ENCODE measurements at places on chromosomes 3 and 15.

- DNase-seq = no peak
Measured at GRCh38 chr15:33098094-33099058, 96.1 kb downstream of the FMN1 start.

DNA sequence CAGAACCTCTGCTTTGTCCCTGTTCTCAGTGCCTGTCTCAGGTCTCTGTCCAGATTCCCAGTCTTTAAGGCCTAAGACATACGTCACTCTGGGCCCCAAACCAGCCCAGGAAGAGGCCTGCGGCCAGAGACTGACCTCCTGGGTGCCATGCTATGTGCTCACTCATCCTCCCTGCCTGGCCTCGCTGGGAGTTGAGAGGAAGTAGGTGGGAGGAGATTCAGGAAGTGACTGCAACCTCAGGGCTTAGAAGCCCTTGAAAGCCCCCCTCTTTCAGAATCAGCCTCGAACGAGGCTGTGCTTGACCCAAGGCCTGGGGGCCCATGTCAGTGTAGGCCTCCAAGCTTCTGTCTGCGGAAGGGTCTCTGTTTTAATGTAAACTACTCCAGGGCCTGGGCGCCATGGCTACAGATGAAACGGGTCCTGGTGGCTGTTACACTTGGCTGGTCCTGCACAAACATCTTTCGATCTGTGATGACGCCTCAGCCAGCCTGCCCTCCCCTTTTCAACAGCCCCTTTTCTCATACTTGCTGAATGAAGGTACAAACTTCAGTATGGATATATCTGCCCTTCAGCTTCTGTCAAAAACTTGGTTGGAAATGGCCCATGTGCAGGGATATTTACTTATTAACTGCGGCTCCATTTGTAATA, 11.7 kb downstream of the RASGRF1 start:
- DNase-seq = no peak

DNA sequence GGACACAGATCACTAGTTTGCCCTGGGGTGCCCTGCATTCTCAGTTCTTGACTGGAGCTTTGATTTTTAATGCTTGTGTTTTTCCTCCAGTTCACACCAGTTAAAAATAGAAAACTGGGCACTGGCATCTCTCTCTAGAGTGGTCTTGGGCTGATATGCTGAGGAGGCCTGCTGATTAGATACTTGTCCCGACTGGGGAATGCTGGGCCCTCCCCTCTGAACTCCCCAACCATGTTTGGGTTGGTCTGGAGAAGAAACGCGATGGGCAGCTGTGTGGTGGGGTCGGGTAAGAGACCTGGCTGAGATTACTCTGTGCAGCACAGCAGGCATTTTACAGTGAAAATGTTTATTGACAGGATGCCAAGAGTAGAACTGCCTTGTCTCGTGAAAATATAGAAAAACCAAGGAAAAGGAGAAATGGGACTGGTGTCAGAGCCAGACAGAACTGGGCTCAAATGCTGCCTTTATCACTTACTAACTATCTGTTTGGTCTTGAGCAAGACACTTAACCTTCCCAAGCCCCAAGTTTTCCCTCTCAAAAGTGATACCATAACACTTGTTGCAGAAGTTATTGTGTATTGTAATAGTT, 1.6 kb upstream of the ACTC1 start:
- no peak for DNase-seq

DNA sequence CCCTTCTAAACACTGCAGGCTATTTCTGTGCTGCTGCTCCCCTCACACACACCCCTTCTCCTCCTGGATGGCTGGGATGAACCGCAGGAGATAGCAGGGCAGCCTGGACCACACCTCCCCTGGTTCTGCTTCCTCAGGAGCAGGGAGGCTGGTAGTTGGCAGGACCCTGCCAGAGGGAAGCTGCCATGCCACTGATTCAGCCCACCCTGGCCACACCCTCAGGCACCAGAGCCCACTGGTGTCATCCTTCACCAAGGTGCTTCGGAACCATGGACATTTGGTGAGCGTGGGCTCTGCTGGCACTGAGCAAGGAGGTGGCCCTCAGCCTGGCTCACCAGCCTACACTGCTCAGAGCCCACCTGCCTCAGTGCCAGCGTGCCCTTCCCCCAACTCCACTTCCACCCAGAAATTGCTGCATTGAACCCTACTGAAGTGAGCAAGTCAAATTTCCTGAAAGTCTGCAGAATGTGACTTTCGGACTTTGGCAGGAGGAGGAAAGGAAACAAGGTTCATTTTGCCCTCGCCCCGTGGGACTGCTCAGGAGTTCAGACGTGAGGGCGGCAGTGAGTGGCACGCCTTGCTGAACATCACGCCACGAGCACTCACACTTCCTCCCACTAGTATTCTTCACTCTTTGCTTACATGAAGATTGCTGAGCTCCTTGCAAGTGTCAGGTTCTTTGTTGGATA, 26.3 kb downstream of the BMF start:
- DNase-seq = no peak

GRCh38 chr3:115687721-115688120, 64.4 kb downstream of the GAP43 start:
- no peak for DNase-seq

DNA sequence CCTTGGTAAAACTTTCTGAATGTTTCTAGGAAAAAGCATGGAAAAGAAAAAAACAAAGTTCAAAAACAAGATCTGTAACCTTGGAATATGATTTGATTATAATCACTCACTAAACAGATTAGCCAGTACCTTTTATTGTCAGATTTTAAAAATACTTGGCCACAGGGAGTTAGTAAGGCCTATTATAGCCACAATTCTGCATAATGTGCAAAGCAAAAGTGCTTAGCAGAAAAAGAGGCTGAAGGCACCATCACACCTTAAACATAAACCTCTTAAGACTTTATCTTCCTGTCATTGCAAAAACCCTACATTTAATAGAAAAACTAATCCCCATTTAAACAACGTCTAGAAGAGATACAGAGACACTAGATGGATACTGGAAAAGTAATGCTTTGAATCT, 41.8 kb downstream of the CHSY1 start:
- DNase-seq = no peak

- DNase-seq = no peak
Measured at GRCh38 chr3:165669967-165670366, 167.3 kb downstream of the BCHE start.

GRCh38 chr3:109089265-109089664, 28.7 kb downstream of the MORC1 start:
- DNase-seq = no peak

DNA sequence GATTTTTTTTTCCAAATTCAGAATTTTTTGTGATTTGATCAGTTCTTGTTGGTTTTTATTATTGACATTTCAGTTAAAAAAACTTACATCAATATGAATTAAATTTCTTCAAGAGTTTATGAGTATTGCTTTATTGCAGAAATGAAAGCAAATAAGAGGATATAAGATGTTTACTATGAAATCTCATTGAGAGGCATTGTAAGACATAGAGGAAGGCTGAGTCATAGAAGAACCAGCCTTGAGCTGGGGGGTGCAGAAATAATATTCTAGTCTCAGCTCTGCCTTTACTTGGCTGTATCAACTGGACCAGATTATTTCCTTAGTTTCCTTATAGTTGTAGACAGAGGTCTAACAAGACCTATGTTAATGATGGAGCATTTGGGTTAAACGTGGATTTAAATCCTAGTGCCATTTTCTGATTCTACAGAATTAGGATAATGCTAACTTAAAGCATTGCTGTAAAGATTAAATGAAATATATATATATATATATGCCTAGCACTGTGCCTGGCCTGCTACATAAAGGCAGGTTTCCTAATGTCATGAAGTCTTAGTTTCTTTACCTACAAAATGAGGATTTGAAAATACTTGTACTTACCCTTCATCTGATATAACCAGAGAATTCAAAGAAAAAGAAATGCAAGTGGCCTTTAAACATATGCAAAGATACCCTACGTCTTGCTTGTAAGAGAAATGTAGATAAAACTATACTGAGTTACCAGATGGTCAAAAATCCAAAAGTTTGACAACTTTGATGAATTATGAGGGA, 7.3 kb downstream of the FAM98B start:
- no peak for DNase-seq

GRCh38 chr15:36109943-36110658, 469.3 kb upstream of the CDIN1 start:
- DNase-seq = no peak

GRCh38 chr15:62287066-62287857, 122.2 kb upstream of the C2CD4B start:
- DNase-seq = no peak

- no peak for DNase-seq
Measured at GRCh38 chr3:172135820-172136219, 96.4 kb downstream of the FNDC3B start.

GRCh38 chr3:5423523-5423922, 236.0 kb downstream of the EDEM1 start:
- no peak for DNase-seq

GRCh38 chr3:79167651-79168416, 600.0 kb downstream of the ROBO1 start:
- DNase-seq = no peak

- DNase-seq = no peak
Measured at GRCh38 chr3:50242851-50243542, 7.0 kb downstream of the GNAI2 start.

DNA sequence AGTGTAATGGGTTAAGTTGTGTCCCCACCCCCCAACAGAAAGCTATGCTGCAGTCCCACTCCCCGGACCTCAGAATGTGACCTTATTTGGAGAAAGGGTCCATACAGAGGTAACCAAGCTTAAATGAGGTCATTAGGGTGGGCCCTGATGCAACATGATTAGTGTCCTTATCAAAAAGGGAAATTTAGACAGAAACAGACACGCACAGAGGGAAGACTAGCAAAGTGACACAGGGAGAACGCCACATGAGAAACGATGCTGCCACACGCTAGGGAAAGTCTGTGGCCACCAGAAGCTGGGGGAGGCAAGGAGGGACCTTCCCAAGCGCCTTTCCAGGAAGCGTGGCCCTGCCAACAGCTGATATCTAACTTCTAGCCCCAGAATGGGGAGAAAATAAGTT, 65.4 kb downstream of the RPN1 start:
- no peak for DNase-seq

DNA sequence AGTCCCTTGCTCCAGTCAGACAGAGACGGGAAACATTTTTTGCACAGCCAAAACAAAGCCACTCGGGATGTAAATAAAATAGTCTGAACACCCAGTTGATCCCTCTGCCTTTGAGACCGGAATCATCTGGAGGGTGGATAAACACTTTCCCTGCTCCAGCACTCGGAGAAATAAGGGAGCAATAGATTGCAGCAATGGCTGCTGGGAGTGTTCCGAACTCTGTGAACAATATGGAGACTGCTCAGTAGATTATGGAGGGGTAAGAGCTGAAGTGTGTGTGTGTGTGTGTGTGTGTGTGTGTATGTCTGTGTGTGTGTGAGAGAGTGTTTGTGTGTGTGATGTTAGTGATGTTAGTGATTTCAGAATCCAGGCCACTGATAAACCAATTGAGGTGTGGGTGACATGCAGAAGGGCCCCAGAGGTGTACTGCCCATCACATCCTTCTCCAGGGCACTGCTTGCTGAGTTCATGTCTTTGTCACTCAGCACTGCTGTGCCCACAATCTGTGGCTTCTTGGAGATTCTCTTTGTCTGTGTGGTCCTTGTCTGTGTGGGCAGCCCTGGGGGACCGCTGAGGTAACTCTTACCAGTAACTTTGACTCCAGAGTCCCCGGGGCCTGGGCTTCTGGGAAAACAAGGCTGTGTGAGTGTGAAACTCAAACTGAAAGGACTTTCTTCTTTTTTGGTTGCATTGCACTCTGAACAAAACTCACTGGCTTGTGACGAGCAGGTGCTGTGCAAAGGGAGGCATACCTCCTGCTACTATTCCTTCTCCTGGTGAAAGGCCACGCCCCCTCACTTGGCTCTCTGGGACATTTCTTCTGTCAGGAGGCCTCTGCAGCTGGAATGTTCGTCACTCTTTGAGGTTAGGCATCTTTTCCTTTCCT, 23.0 kb downstream of the CRYGS start:
- DNase-seq = no peak

DNA sequence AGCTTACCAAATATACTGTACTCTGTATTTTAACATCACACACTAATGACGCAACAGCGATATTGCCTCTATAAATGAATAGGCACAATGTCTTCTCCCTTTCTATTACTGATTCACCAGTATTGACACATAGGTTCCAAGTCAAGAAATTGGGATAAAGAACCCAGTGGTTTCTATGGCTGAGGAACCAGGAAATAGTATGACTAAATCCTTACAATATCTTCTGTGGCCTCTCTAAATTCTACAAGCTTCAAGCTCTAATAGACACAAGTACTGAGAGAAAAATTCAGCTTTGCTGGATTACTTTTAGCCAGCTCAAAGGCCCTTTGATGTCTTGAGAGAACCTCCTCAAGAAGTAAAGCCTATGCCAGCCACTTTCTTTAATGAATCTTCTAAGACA, 162.5 kb downstream of the DPH6 start:
- no peak for DNase-seq

DNA sequence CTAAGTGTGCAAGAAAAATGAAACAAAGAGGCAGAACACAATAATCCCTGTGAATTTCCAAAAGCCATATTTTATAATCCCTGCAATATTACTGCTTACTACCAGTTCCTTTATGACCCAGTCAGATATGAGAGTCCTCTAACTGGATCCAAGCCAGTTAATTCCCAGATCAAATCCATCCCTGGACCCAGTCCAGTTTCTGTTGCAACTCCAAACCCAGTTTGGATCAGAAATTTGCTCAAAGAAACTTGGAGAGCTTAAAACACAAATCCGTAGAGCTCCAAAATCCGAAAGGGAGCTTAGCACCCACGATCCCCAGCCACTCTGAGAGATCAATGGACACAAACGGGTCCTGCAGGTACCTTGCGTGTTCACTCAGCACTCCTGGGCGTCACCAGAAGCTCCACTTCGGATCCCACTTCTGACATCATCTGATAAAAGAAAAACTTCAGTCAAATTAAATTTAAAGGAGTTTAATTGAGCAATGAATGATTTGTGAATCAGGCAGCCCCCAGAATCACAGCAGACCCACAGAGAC, 32.6 kb upstream of the THUMPD3 start:
- DNase-seq = no peak

DNA sequence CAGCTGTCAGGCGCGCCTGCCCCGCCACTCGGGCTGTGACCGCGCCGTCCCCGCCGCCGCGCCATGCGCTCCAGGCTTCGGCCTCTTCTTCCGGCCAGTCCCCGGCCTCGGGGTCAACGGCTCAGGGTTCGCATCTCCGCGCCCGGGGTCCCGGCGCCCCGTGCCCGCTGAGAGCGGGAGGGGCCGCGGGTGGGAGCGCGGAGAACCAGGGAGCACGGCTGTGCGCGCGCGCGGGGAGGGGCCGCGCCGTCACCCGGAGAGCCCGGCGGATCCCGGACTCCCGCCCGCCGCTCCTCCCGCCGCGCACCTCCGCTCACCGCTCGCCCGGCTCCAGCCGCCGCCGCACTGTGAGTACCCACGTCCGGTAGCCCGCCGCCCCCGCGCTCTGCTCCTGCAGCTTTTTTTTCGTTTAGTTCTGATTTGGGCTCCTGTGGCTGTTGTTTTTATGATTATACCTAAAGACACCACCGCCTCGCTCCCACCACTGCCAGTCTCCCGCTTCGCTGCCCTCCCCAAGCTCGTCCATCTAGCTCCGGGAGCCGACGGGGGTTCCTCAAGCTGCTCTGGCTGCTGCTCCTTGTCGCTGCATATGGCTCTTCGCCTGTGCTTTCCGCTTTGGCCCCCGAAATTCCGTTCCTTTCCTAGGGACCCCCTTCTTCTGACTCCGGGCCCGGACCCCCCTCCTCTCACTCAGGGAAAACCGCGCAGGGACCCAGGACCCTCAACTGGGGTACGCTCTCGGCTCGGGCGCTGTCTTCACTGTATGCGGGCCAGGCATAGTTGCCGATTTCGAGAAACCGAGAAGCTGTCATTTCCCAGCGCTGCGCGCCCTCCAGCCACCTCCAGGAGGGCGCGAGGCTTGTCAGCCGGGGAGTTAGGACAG, 1.8 kb upstream of the SKOR1 start:
- DNase-seq = peak; percentile 75

All from D341Med (cell line).